ENCODE measurements at places on chromosomes 1 and 21. TPM values are rescaled to one million over a fixed set of nuclear protein-coding genes. Genes with fewer than 3 reads are reported as not detected.

TIE1 gene
- not detected for polyA plus RNA-seq

HSF2BP gene
- 0.81 TPM for polyA plus RNA-seq

OPRD1 gene
- polyA plus RNA-seq: not detected

F5 gene
- 1.2 TPM for polyA plus RNA-seq

CLDN14 gene
- polyA plus RNA-seq: not detected

CD34 gene
- not detected for polyA plus RNA-seq

S100A4 gene
- 359 TPM for polyA plus RNA-seq

SH3BGRL3 gene
- polyA plus RNA-seq: 569 TPM

NTRK1 gene
- polyA plus RNA-seq: not detected

NHLH2 gene
- polyA plus RNA-seq: not detected

CHRNB2 gene
- not detected for polyA plus RNA-seq

PDE4B gene
- polyA plus RNA-seq: 46.4 TPM

UBXN10 gene
- not detected for polyA plus RNA-seq

OR2T11 gene
- polyA plus RNA-seq: not detected
